Activated effector memory CD4-positive, alpha-beta T cell treated with anti-CD3 and anti-CD28 coated beads, Interleukin-2, amount 50 U/mL, for 16 hours (primary cell): ENCODE measurements at places on chromosomes 7 and 10.

GRCh38 chr7:83996879-83997278, 197.7 kb downstream of the SEMA3A start:
- DNase-seq, result no peak

DNA sequence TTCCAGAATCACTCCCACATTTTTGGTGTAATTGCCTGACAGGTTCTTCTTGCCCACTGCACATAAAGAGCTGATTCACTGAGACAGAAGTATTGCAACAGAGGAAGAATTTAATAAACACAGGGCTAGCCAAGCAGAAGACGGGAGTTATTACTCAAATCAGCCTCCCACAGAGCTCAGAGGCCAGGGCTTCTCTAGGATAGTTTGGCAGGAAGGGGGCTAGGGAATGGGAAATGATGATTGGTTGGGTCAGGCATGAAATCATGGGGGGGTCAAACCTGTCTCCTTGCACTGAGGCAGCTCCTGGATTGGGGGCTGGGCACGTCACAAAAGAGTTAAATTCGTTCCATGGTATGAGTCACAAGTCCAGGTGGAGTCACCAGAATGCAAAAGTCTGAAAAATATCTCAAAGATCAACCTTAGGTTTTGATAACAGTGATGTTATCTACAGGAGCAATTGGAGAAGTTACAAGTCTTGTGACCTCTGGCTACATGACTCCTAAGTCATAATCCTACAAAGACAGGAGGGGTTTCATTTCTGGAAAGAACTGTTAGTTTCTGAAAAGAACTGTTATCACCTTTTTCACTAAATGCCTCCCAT, 30.2 kb upstream of the ERCC6 start:
- DNase-seq, result no peak

DNA sequence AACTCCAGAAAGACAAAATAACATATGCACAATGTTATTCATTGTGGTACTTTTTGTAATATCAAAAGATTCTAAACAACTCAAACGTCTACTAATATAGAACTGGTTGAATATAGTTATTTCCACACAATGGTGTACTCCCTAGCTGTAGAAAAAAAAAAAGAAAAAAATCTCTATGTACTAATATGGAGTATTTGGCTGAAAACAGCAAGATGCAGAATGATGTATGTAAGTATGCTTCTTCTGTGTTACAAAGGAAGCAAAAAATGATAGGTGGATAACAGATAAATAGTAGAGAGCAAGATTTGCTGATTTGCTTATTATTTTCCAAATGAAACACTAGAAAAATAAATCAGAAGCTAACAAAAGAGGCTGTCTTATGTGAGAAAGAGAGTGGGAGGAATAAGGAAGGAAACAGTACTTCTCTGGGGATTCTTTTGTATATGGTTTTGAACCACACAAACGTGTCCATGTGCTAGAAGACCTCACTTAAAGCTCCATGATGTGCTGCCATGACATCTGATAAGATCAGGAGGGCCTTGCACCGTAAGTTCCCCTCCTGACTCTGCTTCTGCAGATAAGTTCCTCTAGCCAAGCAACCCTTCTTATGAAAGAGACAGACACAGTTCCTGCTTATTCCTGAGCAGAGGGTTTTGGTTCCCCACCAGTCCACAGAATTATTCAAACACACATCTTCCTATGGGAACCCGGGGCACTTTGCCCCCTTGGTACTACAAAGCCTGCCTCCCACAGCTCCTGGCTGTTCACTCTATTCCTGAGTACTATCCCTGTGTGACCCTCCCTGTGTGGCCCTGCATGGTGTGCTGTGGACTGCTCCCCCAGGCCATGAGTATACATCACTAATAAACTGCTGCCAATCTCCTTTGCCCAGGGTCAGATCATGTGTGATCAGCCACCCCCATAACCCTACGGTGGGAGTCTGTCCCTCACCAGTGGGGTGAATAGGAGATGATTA, 159.1 kb downstream of the CCDC71L start:
- DNase-seq, result no peak

DNA sequence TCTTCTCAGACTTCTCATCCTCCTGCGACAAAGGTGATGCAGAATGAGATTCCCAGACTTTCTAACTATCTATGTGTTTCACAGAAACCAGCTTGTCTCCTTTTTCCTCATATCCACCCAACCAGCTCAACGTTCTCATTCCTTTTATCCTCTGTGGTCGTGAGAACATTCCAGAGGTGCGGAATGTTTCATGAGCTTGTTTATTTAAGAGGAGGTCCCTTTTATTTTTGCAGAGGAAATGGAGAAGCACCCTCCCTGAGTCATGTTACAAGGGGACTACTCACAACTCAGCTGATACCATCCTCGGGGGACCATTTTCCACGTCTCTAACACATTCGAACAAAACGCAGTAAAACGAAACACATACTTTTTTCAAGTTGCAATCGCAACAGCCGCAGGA, 93.2 kb downstream of the ZRANB1 start:
- no peak for DNase-seq

- DNase-seq, result no peak
Measured at GRCh38 chr10:5268234-5268633, 71.6 kb downstream of the AKR1C4 start.

- DNase-seq, result no peak
Measured at GRCh38 chr10:78726171-78726570, 342.6 kb upstream of the ZMIZ1 start.

GRCh38 chr7:77649716-77650349, 46.4 kb upstream of the RSBN1L start:
- DNase-seq, result no peak

- peak; percentile 72 for DNase-seq
Measured at GRCh38 chr10:84308481-84309304, 19.7 kb upstream of the CCSER2 start.

- DNase-seq, result no peak
Measured at GRCh38 chr7:103866919-103867318, 122.5 kb downstream of the RELN start.

DNA sequence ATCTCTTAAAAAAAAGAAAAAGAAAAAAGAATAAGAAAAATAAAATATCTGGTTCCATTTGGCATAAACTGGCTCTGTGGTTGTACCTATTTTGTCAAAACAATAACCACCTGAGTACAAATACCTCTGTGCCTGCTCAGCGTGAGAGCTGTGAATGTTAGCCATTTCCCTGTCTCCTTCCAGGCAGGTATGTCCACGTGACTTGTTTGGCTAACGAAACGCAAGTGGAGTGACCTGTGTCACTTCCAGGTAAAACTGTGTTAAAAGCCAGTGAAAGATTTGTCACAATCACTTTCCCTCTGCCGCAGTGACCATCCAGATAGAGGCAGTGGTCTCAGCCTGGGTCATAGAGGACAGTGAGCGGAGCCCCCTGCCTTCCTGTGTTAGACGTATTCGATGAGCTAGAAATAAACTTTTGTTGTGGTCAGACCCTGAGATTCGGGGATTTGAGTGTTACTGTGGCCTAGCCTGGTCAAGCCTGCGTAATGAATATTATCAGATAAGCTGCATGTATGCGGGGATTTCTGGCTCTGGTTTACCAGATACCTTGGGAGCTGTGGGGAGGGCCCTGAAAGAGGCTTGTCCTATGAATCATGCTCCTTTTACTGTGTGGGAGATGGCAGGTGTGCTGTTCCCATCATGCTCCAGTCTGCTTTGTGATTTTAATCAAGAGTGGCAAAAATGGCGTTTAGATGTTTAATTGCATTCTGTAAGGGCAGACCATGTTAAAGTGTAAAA, 3.8 kb downstream of the PTER start:
- peak; percentile 72 for DNase-seq

GRCh38 chr7:19295376-19295775, 150.2 kb upstream of the FERD3L start:
- DNase-seq, result no peak

- no peak for DNase-seq
Measured at GRCh38 chr10:21285742-21286331, 239.6 kb downstream of the SKIDA1 start.

DNA sequence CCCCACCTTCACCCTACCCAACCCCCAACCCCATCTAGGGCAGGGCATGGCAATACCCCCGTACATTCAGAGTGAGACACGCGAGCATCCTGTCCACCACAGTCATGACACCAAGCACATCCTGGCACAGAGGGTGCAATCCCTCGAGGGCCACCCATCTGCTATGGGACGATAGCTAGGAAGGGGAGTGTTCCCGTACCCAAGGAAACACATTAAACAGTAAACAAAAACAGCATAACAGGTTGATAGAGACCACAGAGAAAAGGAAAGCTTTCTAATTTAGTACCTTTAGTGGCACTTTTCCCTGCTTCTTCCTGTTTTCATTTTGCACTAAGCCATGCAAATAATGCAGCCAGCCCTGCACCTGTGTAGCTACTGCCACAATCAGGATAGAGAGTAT, 2.3 kb upstream of the SMKR1 start:
- DNase-seq, result no peak

DNA sequence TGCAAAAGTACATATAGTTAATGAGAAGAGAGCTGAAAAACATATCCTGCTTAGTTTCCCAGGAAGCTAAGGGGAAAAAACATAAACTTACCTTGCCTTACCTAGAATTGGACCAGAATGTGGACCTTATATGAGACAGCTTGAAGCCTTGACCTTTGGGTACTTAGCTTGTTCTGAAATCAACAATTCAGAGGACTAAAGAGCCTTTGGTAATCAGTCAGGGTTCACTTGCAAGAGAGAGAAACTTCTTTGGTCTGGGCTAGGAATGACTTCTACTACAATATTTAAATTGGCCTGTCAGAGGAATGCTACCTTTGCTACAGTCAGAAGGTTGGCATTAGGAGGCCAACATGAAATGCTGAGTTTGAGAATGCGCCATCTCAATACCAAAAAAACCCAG, 24.9 kb downstream of the SAMD8 start:
- DNase-seq, result no peak

- DNase-seq, result no peak
Measured at GRCh38 chr7:42046483-42046882, 190.5 kb downstream of the GLI3 start.

- peak; percentile 42 for DNase-seq
Measured at GRCh38 chr7:155846936-155847335, 34.7 kb upstream of the SHH start.

DNA sequence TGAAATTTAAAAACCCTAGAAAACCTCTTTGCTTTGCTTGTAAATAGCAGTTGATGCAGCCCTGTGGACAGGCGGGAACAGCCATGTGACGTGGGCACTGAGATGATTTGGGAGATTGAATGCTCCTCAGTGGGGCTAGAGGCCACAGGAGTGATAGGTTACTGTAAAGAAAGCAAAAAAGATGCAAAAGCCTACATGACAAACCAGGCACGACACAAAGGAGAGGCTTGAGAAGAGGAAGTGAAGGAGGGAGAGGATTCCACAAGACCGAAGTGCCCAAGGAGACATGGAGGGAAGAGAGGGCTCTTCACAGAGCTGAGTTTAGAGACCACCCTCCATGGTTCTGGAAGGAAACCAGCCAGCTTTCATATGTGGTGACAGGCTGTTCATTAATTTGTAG, 25.7 kb downstream of the IKZF1 start:
- no peak for DNase-seq

DNA sequence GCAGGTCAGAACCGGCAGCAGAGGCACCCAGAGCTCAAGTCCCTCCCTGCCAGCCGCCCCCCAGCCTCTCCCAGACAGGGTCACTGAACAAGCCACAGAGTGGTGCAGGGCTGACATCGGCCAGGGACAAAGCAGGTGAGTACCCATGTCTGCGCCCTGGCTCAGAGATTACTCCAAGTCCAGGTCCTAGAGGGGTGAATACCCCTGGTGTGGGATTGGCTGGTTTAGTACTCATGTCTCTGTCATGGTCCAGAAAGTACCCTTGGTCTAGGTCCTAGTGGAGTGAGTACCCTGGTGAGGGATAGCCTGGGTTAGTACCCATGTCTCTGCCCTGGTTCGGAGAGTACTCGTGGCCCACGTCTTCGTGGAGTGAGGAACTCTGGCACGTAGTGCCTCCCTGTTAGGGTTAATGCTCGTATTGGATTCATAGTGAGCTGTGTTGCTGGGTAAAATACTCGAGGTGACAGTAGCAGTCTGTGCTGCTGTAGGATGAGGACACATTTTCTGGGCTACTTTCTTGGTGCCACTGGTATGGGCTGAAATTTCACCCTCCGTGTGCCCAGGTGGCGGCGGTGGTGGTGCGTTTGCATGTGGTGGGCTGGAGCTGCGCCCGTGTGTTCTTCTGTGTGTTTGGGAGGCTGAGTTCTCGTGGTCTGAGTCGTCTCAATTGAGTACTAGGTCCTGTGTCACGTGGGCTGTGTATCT, 25.5 kb upstream of the KNDC1 start:
- DNase-seq, result peak; percentile 62

- peak; percentile 16 for DNase-seq
Measured at GRCh38 chr10:5477948-5478693, 21.2 kb downstream of the CALML5 start.

DNA sequence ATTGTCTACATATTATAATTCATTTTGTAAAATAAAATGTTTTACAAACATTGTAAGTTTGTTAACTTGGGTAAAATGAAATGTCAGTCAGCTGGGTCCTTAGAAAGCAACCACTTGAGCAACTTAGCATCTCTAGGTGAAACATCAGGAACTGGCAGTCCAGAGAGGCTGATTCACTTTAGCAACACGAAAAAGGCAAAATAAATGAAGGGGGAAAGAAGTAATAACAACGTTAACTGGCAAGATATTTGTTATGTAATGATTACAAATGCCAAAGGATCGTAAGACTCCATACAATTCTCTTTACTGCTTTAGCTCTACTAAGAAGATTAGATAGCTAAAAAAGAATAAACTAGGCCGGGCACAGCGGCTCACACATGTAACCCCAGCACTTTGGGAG, 5.0 kb downstream of the PDZD8 start:
- no peak for DNase-seq

GRCh38 chr7:94417901-94418300, 23.2 kb downstream of the COL1A2 start:
- no peak for DNase-seq

- no peak for DNase-seq
Measured at GRCh38 chr10:31977440-31978155, 49.0 kb upstream of the ARHGAP12 start.

DNA sequence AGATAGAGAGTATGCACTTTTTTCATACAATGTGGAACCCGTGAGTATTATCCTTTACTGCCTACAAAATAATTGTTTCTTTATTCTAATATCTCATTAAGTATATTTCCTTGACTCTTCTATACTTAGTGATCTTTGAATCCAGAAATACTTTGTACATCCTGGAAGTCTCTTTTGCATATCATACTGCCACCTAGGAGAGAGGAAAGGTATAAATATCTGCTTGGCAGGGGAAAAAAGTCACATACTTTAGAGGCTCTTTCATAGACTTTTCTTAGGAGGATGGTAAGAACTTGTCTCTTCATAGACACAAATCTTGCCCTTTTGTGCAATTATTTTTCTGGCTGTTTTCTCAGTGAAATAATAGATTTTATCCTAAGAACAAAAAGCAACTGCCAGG, 436.0 kb downstream of the PAXIP1 start:
- DNase-seq, result no peak

DNA sequence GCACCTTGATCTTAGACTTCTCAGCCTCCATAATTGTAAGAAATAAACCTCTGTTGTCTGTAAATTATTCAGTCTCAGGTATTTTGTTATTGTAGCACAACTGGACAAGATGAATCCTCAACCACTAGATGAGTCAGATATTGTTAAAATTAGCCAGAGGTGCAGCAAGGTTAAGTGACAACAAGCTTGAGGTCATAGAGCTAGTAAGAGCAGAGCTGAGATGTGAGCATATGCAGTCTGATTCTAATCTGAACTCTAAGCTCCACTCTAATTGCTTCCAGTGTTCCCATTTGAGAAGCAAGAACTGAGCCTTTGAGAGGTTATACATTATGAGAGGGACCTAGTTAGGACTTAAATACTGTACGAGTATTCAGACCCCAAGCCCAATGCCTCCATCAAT, 93.1 kb downstream of the FZD1 start:
- DNase-seq, result no peak
